IPS DF 19.7 (cell line): ENCODE measurements at places on chromosomes 13 and 19.

GRCh38 chr19:44954649-44955504 is at the start of gene CLPTM1:
Gene CLPTM1, plus strand, starts transcription at chr19:44955380. Its CDS starts 16 bp downstream, at chr19:44955396.
- DNase-seq, result peak; percentile 83

- no peak for DNase-seq
These were observed 253.6 kb upstream of the DACH1 start for GRCh38 chr13:72120632-72121031.

DNA sequence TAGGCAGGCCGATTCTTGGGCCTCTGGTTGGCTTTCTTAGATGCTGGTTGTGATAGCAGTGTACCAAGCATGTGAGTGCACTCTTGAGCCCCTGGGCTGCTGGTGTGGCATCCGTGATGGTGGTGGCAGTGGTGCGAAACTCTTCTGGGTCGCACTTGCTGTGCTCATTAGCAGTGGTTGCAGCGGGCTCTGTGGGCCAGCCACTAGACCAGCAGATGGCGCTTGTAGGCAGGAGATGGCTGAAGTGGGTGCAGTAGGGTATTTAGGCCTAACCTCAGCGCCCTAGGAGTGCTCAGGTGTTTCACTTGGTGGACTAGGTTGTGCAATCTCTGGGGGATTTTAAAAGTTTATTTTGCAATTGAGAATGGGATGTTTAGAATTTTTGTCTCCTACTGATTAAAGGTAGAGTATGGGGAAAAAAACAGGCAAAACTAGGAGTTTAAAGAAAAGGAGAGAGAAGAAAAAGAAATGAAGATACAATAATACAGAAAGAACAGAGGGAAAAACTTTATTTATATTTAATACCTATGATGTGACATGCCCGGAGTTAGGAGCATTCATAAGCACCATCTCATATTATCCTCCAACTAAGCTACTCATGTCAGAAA is 4.3 kb upstream of the ZNF17 start:
- DNase-seq, result peak; percentile 56

DNA sequence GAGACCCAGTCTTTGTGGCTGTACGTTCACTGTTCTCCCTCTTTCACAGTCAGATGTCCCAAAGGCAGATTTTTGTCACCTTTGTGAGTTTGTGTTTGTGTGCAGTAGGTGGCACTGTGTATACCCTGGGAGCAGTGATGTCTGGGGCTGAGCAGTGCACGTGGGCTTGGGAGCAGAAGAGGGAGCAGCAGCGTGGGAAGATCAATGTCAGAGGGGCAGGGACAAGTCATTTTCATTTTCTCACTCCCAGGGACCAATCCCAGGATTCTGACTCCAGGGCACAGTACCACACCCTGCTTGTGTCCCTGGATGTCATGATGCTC is 2.0 kb upstream of the PSG6 start:
- no peak for DNase-seq

DNA sequence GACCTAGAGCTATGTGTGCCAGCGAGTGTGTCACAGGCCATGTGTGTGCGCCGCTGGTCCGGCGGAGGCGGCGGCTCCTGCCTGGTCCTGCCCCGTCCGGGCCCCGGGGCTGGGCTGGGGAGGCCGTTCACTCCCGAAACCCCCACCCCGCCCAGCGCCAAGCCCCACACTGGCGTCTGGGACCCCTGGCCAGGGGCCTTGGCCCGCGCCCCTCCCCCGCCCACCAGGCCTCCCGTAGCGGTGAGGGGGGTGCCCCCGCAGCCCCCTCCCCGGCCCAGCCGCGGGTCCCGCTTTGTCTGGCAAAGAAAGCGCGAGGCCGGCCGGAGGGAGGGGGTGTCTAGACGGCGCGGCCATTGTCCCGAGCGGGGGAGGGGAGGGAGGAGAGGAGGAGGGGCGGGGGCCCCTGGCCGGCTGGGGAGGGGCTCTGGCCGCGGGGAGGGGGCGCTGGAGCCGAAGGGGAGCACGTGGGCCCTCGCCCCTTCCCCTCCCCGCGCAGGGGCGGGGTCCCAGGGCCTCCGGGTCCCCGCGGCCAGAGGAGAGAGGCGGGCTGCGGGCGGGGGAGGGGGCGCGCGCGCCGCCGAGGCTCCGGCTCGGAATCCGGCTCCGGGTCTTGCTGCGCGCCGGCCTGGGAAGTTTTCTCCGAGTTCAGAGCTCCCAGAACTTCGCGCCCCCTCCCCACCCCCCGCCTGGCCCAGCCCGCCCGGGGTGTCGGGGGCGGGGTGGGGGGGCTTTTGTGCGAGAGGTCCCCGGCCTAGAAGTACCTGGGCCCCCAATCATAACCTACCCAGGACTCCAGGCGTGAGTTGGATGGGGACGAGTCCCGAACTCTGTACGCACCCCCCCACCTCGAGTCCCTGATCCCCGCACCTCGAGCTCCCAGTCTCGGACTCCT is 888 bp downstream of the NOTCH3 start:
- DNase-seq, result no peak

GRCh38 chr19:46978171-46978869 is 41.3 kb upstream of the NPAS1 start:
- no peak for DNase-seq
